ENCODE measurements at places on chromosomes 6 and 20.

DNA sequence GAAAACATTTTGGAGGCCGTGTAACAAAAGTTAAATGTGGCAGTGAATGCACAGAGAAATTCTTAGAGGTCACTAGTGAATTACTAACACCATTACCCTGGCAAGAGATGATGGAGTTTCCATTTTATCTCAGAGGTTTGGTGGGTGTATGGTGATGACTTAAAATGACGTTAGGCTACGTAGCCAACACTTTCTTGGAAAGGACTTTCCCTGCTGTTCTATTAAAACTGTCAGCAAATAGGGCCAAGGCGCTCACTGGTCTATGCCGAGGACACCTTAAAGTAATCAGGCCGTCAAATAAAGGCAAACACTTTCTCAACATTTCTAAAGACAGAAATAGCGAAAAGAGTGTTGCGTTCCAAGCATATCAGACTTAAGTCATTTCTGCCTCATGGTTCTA is 160.8 kb downstream of the GMPR start:
- DNase-seq = no peak

DNA sequence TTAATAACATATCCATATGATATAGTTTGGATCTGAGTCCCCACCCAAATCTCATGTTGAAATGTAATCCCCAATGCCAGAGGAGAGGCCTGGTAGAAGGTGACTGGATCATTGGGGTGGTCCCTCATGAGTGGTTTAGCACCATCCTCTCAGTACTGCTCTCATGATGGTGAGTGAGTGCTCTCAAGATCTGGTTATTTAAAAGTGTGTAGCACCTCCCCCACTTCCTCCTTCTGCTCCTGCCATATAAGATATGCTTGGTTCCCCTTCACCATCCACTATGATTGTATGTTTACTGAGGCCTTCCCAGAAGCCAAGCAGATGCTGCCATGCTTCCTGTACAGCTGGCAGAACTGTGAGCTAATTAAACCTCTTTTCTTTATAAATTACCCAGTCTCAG is 22.9 kb downstream of the IRF4 start:
- no peak for DNase-seq

DNA sequence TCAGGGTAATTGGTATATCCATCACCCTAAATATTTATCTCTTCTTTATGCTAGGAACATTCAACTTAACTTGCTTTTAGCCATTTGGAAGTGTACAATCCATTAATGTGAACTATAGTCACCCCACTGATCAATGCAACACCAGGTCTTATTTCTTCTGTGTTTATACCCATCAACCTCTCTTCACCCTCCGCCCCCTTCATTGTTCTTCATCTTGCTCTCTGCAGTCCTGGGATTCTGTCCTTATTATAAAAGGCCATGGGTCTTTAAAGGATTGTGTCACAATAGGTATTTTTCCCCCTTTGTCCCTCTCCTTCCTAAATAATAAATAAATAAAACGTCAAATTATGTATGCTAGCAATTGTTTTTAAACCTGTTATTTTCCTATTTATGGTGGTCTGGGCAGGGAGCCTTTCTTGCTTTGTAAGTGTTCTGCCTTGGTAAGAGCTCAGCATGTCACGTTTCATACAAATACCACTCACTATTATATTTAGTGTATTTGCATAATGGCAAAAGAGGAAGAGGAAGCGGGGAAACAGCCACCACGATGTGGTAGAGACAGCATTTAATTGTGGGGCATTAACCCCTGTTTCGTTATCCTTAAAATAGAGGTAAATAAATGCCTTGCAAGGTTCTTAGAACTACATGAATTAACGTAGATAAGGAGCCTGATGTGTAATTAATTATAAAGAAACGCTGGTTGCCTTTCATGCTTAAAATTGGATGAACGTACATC is 1.9 kb downstream of the ABRACL start:
- DNase-seq = no peak

- no peak for DNase-seq
Measured at GRCh38 chr6:3770023-3770720, 18.7 kb upstream of the PXDC1 start.

DNA sequence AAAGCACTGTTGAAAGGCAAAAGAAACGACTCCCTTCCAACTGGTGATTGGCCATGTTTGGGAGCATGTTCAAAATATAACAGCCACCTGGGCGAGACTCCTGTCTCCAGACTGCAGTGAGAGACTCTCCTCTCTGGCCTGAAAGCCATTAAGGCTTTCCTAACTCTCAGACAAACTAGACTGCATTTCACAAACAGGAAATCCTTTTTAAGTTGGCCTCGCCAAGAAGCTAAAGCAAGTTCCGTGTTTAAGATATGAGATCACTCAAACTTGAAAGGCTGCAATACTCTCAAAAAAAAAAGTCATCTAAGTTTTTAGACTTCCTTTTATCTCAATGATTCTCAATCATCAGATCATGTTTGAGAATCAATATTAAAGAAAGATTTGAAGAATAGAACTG is 117.0 kb downstream of the TFAP2A start:
- DNase-seq = no peak

Data from stimulated activated CD8-positive, alpha-beta memory T cell treated with anti-CD3 and anti-CD28 coated beads, Interleukin-4, amount 100 ng/mL, for 1 hour (primary cell).